Stimulated activated CD8-positive, alpha-beta memory T cell treated with anti-CD3 and anti-CD28 coated beads, Interleukin-4, amount 100 ng/mL, for 1 hour (primary cell): ENCODE measurements at places on chromosomes 12 and 14.

GRCh38 chr12:15811214-15812127 is 22.3 kb upstream of the EPS8 start:
- DNase-seq = no peak

GRCh38 chr12:27593266-27593665 is 69.3 kb downstream of the PPFIBP1 start:
- no peak for DNase-seq

DNA sequence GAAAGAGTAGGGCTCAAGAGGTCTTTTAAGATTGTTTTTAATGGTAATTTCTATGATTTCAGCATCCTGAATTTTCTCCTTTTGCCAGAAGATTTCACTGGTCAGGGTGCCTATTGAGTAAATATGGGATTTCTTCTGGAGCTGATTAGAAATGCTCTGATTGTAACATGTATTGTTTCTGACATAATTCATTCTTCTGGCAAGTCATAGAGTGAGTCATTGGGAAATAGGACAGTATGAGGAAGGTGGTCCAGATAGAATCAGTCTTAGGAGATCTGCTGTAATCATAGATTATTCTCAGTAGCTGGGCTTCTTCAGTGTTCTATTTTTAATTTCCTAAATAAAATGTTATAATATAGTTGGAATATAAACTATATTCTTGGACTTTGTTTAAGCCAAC is 182.0 kb upstream of the NAV3 start:
- DNase-seq = no peak

DNA sequence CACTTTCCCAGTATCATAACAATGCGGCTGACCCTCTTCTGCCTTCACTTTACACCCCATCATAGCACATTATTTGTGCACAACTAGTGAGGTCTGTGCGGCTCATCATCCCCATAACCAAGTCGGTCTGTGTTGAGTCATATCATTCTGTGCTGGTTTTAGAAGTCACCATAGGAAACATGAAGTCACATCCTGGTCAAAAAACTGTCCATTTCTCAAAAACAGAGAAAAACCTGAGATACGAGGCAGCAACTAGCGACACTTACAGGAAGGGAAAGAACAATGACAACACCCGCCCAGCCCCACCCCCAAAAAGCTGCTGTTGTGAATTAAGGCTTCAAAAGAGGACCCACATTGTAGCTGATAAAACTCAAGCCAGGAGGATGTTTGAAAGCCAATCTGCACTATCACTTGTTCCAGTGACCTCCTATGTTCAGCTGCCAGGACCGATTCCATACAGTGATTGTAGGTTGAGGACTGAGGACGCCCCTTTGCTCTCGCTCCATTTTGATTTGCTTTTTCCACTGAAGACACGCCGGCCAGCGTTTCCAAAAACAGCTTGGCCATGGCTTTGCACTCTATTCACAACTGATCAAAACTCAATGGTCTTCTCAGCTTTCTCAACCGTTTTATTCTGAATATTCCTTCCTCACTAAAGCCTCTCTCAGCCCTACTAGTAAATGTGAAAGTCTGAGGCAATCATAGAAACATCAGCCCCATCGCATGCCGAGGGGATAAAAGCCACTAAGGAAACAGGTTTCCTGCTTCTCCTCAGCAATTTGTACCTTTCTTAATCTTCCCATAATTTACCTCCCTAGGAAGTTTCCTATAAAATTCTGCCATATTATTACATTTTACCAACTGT is 87.5 kb downstream of the DUSP16 start:
- DNase-seq = no peak

DNA sequence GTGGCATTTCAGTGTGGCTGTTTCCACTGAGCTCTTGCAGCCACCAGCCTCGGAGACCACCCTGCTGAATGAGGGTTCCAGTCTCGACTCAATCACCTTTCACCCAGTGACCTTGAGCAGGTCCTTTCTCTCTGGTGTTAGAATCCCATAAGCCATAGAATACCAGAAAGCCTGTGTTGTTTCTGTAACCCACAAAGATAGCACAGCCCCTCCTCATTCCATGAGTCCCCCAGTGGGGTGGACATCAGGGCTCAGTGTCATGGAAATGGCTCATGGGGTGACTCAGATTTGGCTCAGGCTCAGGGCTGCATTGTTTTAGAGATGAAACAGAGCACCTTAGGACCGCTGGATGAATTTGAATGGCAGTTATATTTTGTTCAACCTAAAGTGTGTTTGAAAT is 171.5 kb downstream of the PTPN11 start:
- DNase-seq = no peak

DNA sequence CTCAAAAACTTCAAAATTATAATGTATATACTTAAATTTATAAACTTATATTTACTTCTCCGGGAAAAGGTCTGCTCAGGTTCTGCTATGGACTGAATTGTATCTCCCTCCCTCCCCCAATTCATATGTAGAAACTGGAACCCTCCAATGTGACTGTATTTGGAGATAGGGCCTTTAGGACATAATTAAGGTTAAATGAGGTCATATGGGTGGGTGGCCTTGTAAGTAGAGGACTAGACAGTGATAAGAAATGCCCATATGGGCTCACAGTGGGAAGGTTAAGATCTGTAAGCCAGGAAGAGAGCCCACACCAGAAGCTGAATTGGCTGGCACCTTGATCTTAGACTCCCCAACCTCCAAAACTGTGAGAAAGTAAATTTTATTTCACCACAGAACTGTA is 84.5 kb downstream of the TAOK3 start:
- DNase-seq = no peak
